ENCODE measurements at places on chromosomes 5 and 9.
A peak's percentile ranks its signal among the peaks of the same experiment; 100 is the strongest.

DNA sequence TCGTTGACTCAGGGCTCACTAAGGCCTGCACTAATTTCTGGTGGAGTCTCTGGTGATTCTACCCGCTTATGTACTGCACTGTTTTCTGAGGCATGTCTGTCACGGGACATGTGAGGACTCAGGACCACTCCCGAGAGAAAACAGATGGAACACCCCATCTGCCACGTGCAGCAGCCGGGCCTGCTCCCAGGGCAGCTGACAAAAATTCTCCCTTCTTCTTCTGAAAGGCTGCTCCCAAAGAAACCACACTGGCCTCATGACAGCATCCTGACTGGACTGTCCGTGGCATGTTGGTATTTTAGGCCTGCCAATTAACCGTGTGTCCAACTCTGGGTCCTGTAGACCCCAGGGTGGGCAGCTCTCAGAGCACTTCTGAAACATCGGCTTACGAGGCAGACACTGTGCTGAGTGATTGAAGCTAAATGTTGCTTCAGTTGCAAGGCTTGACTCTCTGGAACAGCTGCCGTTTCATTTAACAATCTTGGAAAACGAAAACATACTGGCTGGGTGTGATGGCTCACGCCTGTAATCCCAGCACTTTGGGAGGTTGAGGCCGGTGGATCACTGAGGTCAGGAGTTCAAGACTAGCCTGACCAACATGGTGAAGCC lies 39.0 kb downstream of the FAM240B start:
- H3K4me1 ChIP-seq: no peaks in the 10 kb centered on the region
- no peak overlapping the region for H3K4me3 ChIP-seq
- no peak for DNase-seq
- no peaks in the 10 kb centered on the region for H3K27me3 ChIP-seq

DNA sequence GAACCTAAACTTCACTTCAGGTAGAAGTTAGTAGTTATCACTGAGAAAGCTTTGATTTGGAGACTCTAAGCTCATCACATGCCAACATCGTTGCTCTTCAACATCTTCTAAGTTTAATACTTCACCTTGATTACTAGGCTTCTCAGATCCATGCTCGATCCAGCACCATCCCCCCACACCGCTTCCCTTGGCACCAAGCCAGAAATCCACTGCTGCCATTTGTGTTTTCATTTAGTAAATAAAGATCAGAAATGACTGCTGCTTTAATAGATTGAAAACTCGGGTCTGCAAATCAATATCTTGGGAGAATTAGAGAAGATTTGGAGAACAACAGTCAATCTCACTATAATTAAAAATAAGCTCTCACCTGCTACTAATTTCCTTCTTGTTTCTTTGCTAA lies 214.7 kb upstream of the NR4A3 start:
- no peak for DNase-seq
- H3K36me3 ChIP-seq: no peaks in the 10 kb centered on the region
- H3K27ac ChIP-seq: no peak overlapping the region
- H3K27me3 ChIP-seq: no peaks in the 10 kb centered on the region
- H3K4me1 ChIP-seq: no peaks in the 10 kb centered on the region
- H3K4me3 ChIP-seq: no peak overlapping the region

- H3K36me3 ChIP-seq: no peaks in the 10 kb centered on the region
- no peaks in the 10 kb centered on the region for H3K4me1 ChIP-seq
- H3K27ac ChIP-seq: no peak overlapping the region
- no peak for DNase-seq
- no peaks in the 10 kb centered on the region for H3K27me3 ChIP-seq
- H3K4me3 ChIP-seq: no peak overlapping the region
Measured at GRCh38 chr9:133341369-133342068, 5.5 kb upstream of the SURF6 start.

DNA sequence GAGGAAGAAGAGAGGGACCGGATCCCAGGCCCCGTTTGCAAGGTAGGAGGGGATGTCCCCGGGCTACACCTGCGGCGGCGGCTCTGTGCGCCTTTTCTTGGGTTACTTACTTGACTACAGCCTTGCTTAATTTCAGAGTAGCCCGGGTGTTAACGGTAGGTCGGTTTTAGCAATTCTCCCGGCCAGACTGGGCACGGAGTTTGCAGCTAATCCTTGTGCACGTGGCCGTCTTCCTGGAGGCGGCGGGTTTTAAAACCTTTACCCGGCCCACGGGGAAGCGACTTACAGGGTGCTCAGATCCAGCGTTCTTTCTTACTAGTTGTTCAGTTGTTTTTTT lies 313 bp downstream of the BRIX1 start:
- no peaks in the 10 kb centered on the region for H3K27me3 ChIP-seq
- peaks cover 2% of the 10 kb centered on the region for H3K4me1 ChIP-seq
- H3K27ac ChIP-seq: peak overlapping the region; percentile 73
- no peak for DNase-seq
- peak overlapping the region; percentile 64 for H3K4me3 ChIP-seq

DNA sequence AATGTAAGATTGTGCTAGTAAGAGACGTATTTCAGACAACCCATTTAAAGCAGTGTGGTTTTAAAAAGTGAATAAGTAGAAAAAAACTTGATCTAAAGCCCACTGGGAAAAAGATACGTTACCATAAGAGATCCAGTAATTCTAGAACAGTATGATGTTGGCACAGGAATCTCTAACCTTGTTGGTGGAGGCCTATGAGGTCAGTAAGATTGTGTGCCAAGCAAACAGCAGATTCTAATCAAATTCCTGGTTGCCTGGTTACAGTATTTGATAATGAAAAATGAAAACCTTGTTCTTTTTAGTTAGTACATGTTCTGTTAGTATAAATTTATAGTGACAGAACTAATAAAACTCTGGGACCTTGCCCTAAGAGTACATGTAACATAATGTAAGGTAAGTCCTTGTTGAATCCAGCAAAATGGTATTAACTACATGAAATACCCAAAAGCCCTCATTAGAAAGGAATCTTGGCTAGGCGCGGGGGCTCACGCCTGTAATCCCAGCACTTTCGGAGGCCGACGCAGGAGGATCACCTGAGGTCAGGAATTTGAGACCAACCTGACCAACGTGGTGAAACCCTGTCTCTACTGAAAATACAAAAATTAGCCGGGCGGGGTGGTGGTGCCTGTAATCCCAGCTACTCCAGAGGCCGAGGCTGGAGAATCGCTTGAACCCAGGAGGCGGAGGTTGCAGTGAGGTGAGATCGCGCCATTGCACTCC lies 33.2 kb upstream of the DMXL1 start:
- no peaks in the 10 kb centered on the region for H3K36me3 ChIP-seq
- H3K27ac ChIP-seq: no peak overlapping the region
- no peak for DNase-seq
- H3K27me3 ChIP-seq: no peaks in the 10 kb centered on the region
- no peak overlapping the region for H3K4me3 ChIP-seq

DNA sequence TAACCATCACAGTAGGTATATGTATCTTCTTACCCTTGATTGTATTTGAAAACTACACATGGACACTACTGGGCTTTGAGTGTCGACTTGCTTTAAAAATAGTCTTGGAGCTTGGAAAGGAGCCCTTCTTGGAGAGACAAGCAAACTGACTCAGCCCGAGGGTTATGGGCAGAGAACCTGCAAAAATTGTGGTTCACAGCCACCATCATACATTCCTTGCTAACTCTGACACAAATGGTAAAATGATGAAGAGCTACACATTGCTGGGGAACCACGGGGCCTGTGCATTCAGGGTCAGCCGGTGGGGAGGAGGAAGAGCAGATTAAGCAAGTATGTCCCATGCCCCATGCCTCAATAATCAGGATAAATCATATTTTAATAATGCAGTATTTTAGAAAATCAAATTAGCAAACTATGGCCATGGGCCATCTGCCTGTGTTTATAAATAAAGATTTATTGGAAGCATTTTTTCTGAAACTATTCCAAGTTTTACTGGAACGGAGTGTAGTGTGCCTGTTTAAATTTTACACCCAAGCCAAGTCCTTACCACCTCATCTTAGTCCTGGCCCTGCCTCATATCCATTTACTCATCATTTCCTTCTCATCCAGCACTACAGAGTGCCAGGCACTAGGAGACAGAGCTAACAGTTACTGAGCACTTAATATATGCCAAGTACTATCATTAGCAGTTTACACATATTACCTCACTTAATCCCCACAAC lies 195.7 kb downstream of the PALM2AKAP2 start:
- H3K27me3 ChIP-seq: no peaks in the 10 kb centered on the region
- H3K27ac ChIP-seq: peak overlapping the region; percentile 42
- DNase-seq: peak; percentile 50
- no peaks in the 10 kb centered on the region for H3K36me3 ChIP-seq
- no peaks in the 10 kb centered on the region for H3K4me1 ChIP-seq

DNA sequence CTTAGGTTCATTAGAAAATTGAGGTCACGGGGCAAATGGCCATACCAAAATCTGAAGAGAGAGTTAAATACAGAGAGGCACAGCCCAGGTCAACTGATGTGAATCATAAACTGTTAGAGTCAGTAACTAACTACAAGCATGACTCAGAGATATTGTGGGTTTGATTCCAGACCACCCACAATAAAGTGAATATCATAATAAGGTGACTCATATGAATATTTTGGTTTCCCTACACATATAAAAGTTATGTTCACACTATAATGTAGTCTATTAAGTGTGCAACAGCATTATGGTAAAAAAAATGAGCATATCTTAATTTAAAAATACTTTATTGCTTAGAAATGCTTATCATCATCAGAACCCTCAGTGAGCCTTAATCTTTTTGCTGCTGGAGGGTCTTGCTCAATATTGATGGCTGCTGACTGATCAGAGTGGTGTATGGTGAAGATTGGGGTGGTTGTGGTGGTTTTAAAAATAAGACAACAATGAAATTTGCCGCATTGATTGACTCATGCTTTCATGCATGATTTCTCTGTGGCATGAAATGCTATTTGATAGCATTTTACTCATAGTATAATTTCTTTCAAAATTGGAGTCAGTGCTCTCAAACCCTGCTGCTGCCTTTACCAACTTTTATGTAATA lies 53.1 kb upstream of the EDIL3 start:
- H3K27me3 ChIP-seq: no peaks in the 10 kb centered on the region
- no peak overlapping the region for H3K4me3 ChIP-seq
- no peak for DNase-seq
- no peaks in the 10 kb centered on the region for H3K4me1 ChIP-seq

Measured in aorta (tissue), 5 donors.